ENCODE measurements at places on chromosomes 3 and 15.

- no peak for DNase-seq
Measured at GRCh38 chr15:84714372-84714771, 1.6 kb downstream of the SEC11A start.

GRCh38 chr15:63601026-63601703 lies 4.0 kb downstream of the FBXL22 start:
- DNase-seq: no peak

DNA sequence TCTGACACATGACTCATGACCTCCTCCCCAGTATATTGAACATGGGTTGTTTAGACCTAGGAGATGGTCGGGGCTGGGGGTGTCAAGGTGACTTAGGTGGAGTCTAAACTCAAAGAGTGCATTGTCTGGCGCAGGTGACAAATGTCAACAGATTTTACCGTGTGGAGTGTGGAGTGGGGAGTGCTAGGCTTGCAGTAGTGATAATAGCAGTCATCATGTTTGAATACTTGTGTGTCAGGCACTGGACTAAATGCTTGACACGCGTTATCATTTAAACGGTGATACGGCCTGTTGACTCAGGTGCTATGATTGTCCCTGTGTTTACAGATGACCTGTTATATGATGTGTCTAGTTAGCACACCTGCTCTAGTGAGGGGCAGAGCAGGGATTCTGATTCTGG lies 30.8 kb downstream of the MUC20 start:
- DNase-seq: no peak

DNA sequence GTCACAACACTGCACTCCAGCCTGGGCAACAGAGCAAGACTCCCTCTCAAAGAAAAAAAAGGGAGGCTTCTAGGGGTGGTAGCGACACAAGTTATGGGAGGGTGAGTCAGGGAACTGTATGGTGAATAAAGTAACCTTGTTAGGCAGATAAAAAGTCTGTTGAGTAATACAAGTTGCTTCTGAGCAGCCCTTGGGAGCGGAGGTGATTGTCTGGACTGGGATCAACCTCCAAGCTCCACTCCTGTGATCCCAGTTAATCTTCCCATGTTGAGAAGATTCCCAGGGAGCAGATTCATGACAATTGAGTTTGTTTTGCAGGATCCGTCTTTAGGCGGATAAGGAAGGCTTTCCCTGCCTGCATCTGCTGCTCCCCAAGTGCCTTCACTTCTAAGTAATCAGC lies 335.9 kb downstream of the THSD4 start:
- DNase-seq: peak; percentile 52

- no peak for DNase-seq
Measured at GRCh38 chr3:197168606-197169005, 129.8 kb downstream of the DLG1 start.

GRCh38 chr15:89090791-89091626 lies 2.8 kb downstream of the ABHD2 start:
- DNase-seq: peak; percentile 61

GRCh38 chr15:24039683-24040082 lies 352.6 kb upstream of the NDN start:
- DNase-seq: no peak

DNA sequence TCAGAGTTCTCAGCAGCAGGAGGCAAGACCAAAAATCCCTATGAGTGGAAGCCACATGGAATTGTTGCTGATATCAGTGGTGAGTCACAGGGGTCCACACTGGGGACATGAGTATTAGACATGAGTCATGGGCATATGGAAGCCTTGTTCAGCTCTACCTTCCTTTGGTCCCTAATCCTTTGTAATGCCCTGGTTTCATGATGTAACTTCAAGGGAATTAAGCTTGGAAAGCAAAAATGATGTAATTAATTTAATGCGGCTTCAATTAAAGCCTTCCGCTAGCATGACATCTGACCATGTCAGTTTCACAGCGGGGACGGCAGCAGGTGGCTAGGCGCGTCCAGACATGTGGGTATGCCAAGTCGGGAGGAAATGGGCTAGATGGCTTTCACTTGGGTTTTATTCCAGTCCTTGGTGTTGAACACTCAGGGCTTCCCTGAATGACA lies 176.1 kb upstream of the RGMA start:
- no peak for DNase-seq

GRCh38 chr15:28060005-28060404 lies 39.1 kb downstream of the OCA2 start:
- DNase-seq: no peak

GRCh38 chr15:90872486-90873184 lies 4.2 kb downstream of the FURIN start:
- DNase-seq: no peak

- DNase-seq: no peak
Measured at GRCh38 chr3:184601576-184602371, 40.2 kb downstream of the EPHB3 start.

DNA sequence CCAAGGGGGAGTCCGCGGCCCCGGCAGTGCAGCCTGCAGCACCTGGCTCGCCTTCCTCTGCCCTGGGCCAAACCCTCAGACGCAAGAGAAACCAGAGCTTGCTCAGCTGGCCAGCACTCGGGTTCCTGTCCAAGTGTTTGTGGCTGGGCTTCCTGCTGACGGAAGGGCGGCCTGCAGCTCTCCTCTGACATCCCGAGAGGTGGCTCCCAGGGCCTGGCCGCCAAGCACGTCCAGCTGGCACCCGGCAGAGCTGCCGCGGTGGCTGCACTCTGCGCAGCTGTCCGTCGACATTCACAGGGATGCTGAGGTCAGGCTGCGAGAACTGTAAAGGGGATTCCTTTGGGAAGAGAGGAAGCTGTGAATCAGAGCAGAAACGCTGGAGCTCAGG lies 85.6 kb downstream of the CPN2 start:
- peak; percentile 40 for DNase-seq

GRCh38 chr15:58793862-58794261 lies 22.8 kb downstream of the MINDY2 start:
- DNase-seq: peak; percentile 100

- no peak for DNase-seq
Measured at GRCh38 chr15:32781781-32782180, 64.0 kb downstream of the GREM1 start.

DNA sequence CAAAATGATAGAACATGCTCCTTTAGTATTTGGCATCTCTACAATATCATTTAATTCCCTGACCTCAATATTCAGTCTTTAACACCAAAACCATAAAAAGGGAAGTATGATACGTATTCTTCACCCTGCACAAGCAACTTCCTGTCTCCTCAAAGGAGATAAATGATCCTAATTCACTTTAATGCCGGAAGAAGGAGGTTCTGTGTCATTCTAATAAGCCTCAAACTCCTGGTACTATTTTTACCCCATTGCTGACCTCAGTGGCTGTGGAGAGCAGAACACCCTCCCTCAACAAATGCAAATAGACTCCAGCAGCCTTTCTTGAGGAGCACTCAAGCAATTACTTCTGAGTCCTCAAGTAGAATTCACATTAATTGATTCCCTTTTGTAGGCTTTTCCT lies 173.3 kb downstream of the TMEM108 start:
- DNase-seq: no peak

DNA sequence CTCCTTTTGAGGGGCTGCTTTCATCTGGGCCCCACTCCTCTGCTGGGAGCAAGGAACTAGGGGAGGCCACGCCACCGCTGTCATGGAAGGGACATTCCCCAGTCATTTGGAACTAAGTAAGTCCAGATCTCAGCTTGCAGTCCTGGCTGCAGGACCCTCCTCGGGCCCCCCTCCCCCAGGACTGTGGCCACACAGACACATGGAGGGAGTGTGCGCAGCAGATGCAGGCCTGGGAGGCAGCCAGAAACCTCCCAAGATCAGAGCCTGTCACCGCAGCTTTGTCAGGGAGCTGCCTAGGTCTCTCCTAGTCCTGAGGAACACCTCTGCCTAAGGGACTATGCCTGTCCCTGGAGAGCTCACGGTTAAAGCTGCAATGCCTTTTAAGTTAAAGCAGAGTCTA lies 7.3 kb upstream of the SEMA3F start:
- DNase-seq: no peak

DNA sequence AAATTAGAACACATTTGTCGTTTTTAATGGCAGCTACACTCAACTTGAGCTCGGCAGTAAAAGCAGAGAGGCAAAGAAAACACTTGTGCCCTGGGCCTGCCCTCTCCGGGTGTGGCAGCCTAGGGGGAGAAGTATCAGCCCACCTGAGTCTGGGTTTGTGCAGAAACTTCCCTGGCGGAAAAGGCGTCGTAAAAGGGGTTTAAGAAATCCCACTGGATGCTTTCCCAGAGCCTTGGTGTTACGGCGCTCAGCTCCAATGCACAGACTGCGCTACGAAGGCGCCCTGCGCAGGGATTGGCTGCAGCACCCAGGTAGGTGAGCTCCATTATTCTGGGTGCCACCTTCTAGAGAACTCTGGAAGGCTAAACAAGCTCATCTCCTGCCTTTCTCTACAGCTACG lies 461.5 kb upstream of the NR2F2 start:
- no peak for DNase-seq

DNA sequence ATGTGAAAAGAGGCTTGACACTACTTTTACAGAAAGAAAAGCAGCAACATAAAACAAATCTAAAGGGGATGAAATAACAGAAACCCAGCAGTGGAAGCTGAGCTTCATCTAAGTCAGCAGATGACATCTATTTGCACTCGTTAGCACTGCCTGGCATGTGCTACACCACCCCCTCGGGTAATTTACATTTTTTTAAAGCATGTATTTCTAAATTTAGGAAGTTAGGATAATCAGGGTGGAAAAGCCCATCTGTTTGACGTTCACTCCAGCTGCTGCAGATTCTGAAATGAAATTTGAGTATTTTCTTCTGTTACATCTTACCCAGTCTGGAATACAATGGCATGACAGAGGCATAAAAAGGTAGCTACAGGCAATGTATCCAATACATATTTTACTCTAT lies 20.7 kb downstream of the IGSF11 start:
- DNase-seq: no peak

DNA sequence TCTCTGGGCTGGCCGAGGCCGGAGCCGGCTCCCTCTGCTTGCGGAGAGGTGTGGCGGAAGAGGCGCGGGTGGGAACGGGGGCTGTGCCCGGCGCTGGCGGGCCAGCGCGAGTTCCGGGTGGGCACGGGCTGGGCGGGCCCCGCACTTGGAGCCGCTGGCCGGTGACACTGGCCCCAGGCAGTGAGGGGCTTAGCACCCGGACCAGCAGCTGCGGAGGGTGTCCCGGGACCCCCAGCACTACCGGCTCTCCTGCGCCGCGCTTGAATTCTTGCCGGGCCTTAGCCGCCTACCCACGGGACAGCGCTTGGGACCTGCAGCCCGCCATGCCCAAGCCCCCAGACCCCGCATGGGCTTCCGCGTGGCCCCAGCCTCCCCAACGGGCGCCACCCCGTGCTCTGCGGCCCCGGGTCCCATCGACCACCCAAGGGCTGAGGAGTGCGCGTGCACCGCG lies 736.3 kb upstream of the ARRDC4 start:
- DNase-seq: no peak

DNA sequence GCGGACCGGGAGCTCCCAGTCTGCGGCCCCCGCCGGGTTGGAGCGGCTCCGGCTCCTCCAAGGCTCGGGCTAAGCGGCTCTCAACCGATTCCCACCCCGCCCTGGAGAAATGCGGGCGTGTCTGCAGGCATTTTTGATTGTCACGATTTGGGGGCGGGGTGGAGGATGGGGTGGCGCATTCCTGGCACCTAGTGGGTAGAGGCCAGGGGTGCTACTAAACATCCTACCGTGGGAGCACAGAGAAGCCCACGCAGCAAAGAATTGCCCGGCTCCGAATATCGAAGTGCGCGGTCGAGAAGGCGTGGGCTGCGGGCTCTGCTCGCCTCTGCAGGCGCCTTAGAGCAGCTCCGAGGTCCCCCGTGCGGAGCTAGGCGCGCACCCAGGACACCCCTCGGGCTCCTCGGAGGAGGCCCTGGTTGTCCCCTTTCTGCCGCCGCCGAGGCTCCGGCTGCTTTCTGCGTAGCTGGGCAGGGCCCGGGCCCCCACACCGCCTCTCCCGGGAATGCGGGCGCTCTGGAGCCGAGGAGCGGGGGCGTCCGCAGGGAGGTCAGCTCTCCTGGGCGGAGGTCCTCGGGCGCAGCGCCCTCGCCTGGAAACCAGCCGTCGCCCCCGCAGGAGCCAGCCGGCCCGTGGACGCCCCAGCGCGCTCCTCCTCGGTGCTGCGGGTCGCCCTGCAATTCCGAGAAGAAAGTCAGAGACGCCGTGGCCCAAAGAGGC lies 16.5 kb upstream of the LAMP3 start:
- DNase-seq: no peak
